ENCODE measurements at places on chromosomes 11 and 22.

GRCh38 chr11:1732418-1733008, 17.9 kb downstream of the IFITM10 start:
- no peak for DNase-seq

DNA sequence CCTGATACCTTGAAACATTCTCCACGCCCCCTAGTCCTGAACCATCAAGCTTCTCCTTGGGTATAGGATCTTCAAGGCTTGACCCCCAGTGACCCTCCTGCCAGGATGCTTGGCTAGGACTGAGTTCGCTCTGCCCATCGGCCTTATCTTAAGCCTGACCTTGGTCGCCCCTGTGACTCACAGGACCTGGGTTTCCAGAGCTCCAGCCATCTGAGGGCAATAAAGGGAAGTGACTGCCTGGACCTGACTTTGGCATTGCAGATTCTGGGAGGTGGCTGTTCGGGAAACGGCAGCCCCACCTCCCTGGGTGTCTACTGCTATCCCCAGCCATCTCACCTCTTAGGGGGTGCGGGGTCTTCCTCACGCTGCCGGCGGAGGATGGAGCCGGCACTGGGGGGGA, 15.4 kb downstream of the CARD10 start:
- peak; percentile 71 for DNase-seq

DNA sequence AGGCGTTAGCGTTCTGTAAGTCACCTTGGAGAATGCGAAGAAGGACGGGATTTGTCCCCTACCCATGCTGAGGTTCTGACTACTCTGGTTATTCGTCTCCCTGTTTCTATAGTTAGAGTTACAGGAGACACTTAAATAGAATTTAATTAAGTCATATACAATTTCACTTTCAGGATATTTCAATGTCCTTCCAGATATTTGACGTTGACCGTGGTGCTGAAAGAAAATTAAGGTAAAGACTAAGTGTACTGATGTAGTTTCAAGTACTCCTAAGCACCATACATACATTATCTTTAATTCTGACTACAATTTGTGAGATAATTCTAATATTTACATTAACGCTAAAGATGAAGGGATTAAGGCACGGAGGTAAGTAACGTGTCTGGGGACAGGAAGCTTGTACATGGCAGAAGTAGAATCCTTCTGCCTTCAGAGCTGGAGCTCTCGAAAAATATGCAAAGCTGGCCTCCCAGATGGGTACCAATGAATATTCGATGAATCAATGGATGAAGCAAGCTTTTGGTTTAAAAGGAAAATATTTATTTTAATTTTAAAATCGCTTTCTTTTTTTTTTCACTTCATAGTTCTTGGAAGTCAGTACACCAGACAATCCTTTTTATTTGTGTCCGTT, 539 bp upstream of the SLC36A4 start:
- DNase-seq, result peak; percentile 31

DNA sequence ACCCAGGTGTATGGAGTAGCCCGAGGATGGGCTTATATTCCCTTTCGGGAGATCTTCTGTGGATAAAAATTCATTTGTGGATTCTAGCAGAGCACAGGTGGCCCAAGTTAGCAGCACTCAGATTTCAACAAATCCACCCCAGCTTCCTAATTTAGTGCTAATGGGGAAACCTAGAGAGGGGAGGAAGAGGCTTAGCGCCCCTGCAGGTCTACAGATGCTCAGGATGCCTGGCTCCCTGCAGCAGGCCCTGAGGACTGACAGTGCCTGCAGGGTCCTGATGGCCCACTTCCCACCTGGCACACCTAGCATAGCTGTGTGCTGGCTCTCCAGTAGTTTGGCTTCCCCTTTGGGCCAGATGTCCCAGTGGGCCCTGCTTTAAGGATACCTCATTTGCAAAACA, 6.5 kb downstream of the DGAT2 start:
- DNase-seq, result no peak

DNA sequence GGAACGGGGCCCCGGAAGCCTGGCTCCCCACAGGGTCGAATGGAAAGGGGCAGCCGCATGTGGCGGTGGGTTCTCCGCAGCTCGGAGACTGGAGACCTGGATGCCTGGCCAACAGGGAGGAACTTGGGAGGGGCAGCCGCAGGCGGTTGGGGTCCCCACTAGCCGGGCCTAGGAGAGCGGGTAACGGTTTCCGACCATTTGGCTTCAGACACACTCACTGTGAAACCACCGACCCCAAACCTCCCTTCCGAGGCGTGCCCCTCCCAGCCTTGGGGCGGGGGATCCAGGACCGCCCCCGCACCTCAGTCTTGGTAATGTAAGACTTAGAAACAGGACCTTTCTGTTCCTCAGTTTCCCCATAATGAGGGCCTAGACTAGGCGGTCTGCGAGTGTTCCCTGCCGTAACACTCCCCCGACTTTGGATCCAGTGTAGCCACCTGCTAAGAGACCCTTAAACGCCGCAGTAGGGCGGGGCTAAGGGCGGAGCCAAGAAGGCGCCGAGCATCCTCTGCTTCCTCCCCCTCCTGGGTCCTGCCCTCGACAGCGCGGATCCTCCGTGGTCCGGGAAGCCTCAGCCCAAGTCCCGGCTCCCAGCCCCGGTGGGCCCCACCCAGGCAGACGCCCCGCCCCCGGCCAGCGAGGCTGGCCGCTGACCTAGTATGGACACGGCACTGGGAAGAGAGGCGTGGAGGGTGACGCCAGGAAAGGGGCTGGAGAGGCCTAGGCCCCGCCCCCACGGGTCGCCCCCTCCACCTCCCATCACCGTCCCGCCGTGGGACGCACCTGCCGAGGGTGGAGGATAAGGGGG, 1.8 kb upstream of the RASGRP2 start:
- peak; percentile 76 for DNase-seq

DNA sequence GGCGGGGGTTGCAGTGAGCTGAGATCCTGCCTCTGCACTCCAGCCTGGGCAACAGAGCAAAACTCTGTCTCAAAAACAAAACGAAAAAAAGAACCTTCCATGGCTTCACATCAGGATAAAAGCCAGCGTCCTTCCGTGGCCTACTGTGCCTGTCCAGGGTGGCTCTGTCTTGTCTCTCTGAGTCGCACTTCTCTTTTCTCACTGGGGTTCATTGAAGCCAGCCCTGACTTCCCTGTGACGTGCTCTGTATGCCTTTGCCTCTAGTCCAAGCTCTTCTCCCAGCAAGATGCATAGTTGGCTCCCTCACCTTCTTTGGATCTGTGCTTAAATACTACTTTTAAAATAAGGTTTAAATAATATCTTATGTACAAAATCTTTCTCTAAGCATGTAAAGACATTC, 11.6 kb downstream of the ATXN10 start:
- DNase-seq, result peak; percentile 64

GRCh38 chr11:33412241-33412640, 155.1 kb downstream of the HIPK3 start:
- DNase-seq, result no peak

DNA sequence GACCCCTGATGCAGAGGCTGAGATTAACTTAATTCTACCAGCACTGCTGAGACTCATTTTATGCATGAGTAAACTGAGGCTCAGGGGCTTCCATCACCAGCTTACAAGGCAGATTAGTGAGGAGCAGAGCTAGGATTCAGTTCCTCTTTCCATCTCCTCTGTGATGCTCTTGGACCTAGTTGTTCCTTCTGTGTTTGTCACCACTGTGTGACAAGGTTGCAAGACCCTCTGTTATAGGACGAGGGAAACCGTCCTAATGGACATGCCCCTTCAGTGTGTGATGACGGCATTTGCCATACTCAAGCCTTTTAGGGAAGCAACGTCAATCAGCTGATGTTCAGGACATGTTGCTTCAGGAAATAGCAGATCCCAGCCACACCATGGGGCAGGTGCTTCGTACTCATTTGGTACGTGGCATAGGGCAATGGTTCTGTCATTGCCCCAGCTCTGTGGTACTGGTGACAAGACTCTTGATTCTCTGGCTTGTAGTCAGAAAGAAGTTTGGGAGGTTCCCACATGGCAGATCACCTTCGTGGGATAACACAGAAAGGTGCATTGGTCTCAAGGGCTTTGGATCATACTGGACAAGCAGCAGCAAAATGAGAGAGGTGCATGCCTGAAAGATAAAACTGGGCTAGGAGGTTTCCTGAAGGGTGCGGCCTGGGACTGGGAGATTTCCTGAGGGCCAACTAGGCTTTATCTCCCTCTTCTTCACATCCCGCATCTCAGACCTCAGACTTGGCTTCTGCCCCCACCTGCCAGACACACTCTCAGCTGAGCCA, 23.9 kb upstream of the CD44 start:
- peak; percentile 56 for DNase-seq

GRCh38 chr22:19713650-19714311, 522 bp upstream of the SEPTIN5 start:
- no peak for DNase-seq

GRCh38 chr11:3153291-3153861, 11.7 kb downstream of the OSBPL5 start:
- DNase-seq, result peak; percentile 66

DNA sequence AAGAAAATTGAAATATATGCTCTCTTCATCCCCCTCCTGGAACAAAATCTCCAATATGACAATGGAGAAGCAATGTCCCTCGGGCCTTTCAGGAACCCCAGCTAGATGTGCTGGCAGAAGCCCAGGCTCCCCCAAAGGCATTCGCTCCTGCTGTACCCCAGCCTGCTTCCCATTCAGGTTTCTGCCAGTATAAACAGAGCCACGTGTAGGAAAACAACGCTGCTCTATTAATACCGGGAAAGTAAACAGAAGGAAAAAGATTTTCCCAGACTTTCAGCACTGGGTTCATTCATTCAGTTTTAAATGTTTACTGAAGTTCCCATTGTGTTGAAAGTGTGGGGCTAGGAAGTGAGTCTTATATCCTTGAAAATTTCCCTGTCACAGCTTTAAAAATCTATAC, 147.1 kb downstream of the CADM1 start:
- no peak for DNase-seq
